Natural killer cell (primary cell): ENCODE measurements at places on chromosomes 4 and X. TPM values are rescaled to one million over a fixed set of nuclear protein-coding genes. Genes with fewer than 3 reads are reported as not detected.
A peak's percentile ranks its signal among the peaks of the same experiment; 100 is the strongest.

The HEPH gene
- not detected for total RNA-seq

The CXCL1 gene
- 3.4 TPM for total RNA-seq

The GIMD1 gene
- not detected for total RNA-seq

GRCh38 chrX:41665686-41666085, 23.1 kb upstream of the GPR34 start:
- DNase-seq: no peak

DNA sequence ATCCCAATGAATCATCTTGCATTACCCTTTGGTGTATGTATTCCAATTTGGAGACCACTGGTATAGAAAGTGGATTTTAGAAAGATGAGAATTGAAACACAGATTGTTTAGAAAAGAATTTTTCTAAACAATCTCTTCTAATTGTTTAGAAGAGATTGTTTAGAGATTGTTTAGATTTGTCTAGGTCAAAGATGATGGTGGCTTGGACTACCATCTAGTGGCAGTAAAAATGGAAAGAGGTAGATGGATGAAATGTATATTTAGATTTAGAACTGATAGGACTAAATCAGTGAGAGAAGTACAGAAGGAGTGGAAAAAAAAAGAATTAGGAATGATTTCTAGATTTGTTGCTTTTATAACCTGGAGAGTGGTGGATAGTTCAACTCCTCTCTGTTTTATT, 70.6 kb downstream of the ARSJ start:
- DNase-seq: peak; percentile 50

DNA sequence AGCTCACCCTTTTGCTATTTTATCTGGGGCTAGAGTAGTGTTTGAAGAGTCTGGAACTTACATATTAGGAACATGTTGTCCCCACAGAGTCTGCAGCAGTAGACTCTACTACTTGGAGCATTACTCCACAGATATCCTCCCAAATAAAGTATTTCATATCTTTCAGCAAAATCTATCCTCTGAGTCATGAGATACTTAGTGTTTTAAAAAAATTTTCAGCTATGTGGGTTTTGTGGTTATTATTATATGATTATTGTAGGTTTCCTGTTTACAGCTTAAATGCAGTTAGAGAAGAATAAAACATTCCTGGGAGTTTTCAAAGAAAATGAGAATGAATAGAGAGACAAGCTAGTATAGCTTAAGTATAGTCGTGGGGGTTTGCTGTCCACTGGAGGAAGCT, 30.9 kb downstream of the PAGE2 start:
- no peak for DNase-seq

DNA sequence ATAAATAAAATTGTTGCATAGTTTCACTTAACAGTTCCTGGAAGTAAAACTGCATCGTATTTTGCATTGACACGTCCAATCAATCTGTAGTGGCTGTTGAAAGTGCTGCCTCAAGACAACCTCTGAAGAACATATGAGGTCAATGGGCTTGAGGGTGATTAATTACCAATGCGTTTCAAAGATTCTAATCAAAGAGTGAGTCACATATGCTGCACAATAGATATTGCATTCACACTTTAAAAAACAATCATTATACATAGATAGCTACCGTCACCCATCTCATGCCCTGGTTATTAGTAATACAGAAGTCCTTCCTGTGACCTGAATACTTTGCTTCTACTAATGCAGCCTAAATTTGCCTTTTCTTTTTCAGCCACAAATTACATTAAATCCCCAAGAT, 743.3 kb upstream of the SLIT2 start:
- DNase-seq: no peak

DNA sequence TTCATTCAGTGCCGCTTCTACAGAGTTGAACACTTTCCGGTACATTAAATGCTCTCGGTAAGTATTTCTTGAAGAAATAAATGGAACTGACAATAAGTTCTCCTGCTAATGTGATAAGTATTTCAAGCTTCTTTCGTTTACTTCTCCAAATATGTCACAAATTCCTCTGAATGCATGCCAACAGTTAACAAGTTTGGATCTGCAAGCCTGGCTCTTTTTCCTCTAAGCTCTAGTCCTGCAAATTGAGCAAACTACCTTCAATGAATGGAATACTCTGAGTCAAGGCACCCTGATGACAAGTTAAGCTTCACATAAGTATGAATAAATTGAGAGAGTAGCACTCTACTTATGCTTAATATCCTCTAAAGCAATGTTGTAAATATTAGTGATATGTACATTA, 403.6 kb downstream of the PDGFC start:
- no peak for DNase-seq

DNA sequence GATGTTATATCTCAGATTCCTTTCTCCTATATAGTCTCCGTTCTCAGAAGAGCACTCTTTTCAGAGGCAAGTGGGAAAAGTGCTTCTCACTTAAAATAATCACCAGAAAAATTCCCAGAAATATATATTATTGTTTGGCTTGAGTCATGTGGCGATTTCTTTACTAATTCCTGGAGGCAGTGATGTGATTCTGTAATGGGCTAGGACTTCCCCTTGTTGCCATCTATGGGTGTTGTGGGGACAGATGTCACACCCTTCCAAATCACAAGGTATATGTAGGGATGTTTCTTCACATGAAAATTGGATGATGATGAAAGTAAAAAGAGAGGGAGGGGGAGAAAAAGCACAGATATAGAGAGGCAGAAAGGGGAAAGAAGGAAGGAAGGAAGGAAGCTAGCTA, 553.4 kb downstream of the PPP4R3C start:
- no peak for DNase-seq
